A673 (cell line): ENCODE measurements at places on chromosomes 7 and 10. TPM values are rescaled to one million over a fixed set of nuclear protein-coding genes. Genes with fewer than 3 reads are reported as not detected.

- DNase-seq, result no peak
Observed at GRCh38 chr10:82468453-82468852, 593.5 kb downstream of the NRG3 start.

- DNase-seq, result peak; percentile 60
Observed at GRCh38 chr10:97574374-97575126, 2.0 kb downstream of the ANKRD2 start.

GRCh38 chr10:52997007-52997406, 224.4 kb upstream of the MBL2 start:
- DNase-seq, result peak; percentile 43

DNA sequence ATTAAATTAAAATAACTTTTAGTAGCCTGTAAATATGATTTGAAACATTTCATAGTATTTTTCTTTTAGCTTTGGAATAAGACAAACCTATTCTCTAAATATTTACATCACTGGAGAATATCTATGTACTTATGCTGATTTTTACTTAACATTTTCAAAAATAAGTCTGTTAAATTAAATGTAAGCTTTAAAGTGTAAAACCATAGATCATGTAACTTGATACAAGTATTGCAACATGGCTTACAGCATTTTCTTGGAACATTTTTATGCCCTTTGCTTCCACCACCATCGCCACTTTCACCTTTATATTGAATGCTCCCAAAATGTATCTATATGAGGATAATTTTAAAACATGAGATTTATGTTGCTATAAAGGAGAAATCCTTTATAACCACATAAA, 427.1 kb downstream of the GFRA1 start:
- DNase-seq, result no peak

The SORCS3 gene
- total RNA-seq, result not detected in 2 replicates

- no peak for DNase-seq
Observed at GRCh38 chr10:128916383-128916782, 550.7 kb upstream of the MGMT start.

The PTTG1IP2 gene
- total RNA-seq, result not detected in 2 replicates

GRCh38 chr7:47672977-47673381, 91.1 kb upstream of the TNS3 start:
- DNase-seq, result no peak

The ZNF655 gene
- 59.3 and 60.6 TPM in 2 replicates for total RNA-seq

- peak; percentile 54 for DNase-seq
Observed at GRCh38 chr7:149773446-149774236, at the start of gene ZNF467. Gene ZNF467, minus strand, starts transcription at chr7:149773588. Its CDS starts 2,556 bp downstream, at chr7:149771032.

GRCh38 chr10:131692176-131692575, 208.6 kb upstream of the PPP2R2D start:
- no peak for DNase-seq

DNA sequence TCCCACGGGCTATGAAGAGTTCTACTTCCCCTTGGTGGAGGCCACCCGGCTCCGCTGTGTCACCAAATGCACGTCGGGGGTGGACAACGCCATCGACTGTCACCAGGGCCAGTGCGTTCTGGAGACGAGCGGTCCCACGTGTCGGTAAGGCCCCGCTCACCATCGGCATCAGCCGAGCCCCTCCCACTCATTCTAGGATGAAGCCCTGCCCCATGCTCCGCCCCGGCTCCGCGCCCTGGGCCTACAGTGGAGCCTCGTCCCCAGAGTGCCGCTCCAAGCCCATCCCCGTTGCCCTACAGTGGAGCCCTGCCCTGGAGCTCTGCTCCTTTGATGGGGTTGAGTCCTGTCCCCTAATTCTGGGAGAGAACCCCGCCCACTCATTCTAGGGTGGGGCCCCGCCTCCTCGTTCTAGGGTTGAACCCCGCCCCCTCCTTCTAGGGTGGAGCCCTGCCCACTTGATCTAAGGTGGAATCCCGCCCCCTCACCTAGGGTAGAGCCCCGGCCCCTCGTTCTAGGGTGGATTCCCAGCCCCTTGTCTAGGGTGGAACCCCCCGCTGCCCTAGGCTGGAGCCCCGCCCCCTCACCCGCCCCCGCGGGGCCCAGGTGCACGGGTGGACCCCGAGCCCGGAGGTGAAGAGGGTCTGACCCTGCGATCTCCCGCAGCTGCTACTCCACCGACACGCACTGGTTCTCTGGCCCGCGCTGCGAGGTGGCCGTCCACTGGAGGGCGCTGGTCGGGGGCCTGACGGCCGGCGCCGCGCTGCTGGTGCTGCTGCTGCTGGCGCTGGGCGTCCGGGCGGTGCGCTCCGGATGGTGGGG, 3.4 kb upstream of the MUC12 start:
- DNase-seq, result peak; percentile 87

GRCh38 chr7:27615420-27616185, 47.1 kb downstream of the HIBADH start:
- DNase-seq, result no peak

DNA sequence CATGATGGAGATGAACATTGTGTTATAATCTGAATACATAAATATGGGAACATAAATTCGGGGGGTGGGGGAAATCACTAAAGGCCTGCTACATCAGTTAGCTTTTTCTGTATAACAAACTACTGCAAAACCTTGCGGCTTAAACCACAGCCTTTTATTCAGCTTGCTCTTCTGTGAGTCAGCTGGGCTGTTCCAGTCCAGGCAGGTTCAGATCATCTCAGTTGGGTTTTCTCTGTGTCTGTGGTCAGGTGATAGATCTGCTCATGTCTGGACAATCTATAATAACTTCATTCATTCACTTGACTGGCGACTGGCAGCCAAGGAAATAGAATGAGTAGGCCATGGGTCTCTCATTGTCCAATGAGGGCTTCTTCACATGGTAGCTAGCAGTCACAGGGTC, 23.5 kb downstream of the HTR7 start:
- no peak for DNase-seq

GRCh38 chr10:74925291-74925690, 98.9 kb downstream of the KAT6B start:
- DNase-seq, result no peak

DNA sequence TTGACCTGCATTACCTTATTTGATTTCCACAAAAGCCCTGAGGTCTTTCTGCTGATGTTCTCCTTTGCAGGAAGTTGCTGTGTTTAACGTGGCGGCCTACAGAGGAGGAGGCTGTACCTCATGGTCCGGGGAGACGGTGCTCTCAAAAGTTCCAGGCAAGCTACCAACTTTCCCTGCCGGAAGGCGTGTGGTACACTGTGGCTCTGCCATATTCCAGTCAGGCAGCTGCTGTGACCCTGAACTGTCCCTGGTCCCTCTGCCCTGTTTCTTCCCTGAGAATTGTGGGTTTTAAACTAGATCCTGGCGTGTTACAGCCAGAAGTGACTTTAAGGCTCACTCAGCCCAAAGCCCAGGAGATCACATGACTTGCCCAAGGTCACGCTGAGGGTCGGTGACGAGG, 139.2 kb downstream of the TEX36 start:
- DNase-seq, result no peak

The AVPI1 gene
- 2.4 and 2.6 TPM in 2 replicates for total RNA-seq

DNA sequence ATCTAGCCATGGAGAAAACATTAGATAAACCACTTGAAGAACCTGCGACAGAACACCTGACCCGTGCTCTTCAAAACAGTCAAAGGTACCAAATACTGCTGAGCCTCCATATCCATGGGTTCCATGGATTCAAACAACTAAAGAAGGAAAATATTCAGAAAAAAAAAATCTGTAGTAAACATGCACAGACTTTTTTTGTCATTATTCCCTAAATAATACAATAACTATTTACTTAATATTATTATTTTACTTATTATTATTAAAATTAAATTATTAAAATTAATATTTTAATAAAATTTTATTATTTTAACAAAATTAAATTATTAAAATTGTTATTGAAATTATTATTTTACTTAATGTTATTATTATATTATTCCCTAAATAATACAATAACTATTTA, 101.0 kb upstream of the PDE1C start:
- no peak for DNase-seq

- no peak for DNase-seq
Observed at GRCh38 chr7:126696256-126697038, 556.3 kb downstream of the GRM8 start.

The AEBP1 gene
- 30.1 and 31.8 TPM in 2 replicates for total RNA-seq

The SPDYE6 gene
- not detected in 2 replicates for total RNA-seq

DNA sequence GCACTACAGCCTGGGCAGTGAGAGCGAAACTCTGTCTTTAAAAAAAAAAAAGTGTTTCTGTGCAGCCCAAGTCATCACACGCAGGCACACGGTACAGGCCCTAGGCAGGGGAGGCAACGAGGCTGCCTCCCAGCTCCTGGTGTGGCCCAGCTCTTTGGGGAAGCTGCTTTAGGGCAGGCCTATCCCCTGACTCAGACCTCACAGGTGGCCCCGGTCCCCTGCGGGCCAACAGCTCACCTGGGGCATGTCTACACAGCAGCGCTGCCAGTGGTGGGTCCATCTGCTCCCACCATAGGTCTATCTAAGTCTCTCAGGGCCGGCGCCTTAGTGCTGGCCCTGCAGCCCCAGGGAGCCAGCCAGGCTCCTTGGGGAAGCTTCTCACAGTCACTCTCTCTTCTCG, 31.4 kb downstream of the ZAN start:
- no peak for DNase-seq

DNA sequence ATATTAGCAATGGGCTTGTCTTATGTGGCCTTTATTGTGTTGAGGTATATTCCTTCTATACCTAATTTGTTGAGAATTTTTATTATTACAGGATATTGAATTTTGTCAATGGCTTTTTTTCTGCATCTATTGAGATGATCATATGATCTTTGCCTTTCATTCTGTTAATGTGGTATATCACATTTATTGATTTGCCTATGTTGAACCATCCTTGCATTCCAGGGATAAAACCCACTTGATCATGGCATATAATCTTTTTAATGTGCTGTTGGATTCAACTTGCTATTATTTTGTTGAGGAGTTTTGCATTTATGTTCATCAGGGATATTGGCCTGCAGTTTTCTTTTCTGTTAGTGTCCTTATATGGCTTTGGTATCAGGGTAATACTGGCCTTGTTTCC, 91.8 kb upstream of the KLF14 start:
- no peak for DNase-seq

DNA sequence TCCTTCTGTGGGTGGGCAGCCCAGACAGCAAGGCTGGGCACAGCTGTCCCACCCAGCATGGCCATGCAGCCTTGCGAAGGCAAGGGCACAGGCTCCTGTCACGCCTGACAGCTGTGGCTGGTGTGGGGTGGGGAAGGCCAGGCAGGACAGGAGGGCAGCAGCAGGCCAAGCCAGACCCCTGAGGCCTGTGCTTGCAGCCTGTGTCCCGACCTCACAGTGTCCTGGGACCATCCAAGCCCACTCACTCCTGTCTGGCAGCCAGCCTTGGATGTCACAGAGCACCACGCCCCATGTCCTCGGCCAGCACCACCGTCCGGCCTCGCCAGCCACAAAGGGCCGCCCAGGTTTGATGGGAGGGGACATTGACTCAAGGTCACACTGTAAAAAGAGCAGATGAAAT, 85.5 kb upstream of the LRRC4 start:
- no peak for DNase-seq

DNA sequence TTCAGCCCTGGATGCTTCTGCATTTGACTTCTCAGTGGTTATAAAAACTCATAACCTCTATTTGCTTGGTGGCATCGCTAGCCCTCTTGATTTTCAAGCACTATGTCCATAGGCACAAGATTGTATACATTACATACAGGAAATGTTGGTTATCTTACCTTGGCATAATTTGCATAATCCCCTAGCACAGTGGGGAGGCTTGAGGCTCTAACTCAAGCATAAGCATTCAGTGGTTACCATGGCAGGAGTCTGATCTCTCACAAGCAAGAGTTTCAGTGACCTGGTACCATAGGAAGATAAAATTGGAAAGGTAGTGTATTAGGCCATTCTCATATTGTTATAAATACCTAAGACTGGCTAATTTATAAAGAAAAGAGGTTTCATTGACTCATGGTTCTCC, 121.8 kb downstream of the PLXDC2 start:
- peak; percentile 57 for DNase-seq

DNA sequence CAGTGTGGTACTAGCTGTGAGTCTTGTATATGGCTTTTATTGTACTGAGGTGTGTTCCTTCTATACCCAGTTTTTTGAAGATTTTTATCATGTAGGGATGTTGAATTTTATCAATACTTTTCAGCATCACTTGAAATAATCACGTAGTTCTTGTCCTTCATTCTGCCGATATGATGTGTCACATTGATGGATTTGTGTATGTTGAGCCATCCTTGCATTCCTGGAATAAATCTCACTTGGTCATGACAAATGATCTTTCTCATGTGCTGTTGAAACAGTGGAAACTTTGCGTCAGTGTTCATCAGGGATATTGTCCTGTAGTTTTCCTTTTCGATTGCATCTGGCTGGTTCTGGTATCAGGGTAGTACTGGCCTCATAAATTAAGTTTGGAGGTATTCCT, 7.1 kb upstream of the PRKAR1B start:
- DNase-seq, result no peak

- DNase-seq, result no peak
Observed at GRCh38 chr10:43057831-43058340, 19.0 kb upstream of the RET start.

DNA sequence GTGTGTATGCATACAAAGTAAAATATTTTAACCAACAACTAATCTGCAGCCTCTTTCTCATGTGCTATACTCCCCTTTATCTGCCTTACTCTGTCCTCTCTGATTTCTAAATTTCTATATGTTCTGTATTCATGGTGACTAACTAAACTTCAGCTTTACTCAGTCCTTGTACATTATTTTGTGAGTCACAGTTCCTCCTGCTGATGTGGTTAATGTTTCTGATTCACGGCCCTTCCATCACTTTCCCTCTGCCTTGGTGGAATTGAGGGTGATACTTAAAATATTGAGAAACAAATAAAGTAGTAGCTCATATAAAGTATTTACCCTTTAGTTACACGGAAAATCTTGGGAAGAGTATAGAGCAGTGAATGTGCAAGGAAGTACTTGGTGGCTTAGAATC, 899.1 kb upstream of the ZWINT start:
- no peak for DNase-seq

- no peak for DNase-seq
Observed at GRCh38 chr7:151630851-151631569, 111.3 kb upstream of the RHEB start.

The UTF1 gene
- not detected in 2 replicates for total RNA-seq

The TLL2 gene
- 0.09 and 0.11 TPM in 2 replicates for total RNA-seq

- DNase-seq, result no peak
Observed at GRCh38 chr10:48231178-48231577, 43.3 kb downstream of the FRMPD2 start.

DNA sequence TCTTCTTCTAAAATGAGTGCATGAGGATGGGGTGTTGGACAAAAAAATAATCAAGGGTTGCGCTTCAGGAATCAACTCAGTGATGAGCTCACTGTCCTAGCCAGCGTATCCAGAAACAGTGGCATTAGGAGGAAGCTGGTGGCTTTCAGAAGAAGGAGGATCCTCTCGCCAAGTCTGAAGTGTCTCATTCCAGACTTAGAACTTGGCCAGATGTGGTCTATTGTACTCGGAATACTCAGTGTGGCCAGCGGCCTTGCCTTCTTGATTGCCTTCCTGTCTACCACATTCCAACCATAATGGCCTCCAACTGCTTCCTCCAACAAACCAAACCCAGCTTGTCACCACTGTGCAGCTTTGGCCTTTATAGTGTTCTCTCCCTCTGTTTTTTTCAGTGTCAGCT, 732.4 kb downstream of the KCNMA1 start:
- no peak for DNase-seq
